Lower lobe of right lung (tissue), 2 donors: ENCODE measurements at places on chromosomes 6 and 20. TPM values are rescaled to one million over a fixed set of nuclear protein-coding genes. Genes with fewer than 3 reads are reported as not detected.

DNA sequence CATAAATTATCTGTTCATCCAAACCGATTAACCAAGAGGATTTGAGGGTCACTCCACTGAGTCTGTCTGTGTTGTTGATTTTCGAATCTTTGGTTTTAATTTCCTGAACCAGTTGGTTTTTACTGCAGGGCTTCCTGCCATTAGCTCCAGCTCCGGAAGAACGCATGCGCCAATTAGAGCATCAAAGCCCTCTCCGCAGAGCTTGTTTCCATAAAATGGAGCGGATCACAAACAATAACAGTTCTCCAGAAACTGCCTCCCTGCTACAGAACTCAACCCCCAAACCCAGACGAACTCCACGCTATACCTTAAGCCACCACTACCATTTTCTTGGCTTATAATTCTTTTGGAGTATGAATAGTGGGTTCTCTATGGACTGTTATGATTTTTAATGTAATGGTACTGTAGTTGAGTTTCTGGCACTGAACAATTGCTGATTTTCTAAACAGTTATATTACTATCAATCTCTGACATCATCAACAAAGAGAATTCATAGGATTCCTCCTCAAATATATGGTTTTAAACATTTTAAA, 13.8 kb downstream of the TFAP2A start:
- H3K36me3 ChIP-seq, result no peaks in the 10 kb centered on the region
- peaks cover 66% of the 10 kb centered on the region for H3K27me3 ChIP-seq
- no peak for DNase-seq
- peaks cover 11% of the 10 kb centered on the region for H3K4me1 ChIP-seq

GRCh38 chr6:144362042-144363018, 77.2 kb downstream of the UTRN start:
- no peak for DNase-seq
- H3K4me1 ChIP-seq, result peaks cover 67% of the 10 kb centered on the region
- H3K27ac ChIP-seq, result no peak overlapping the region
- no peak overlapping the region for H3K4me3 ChIP-seq
- no peaks in the 10 kb centered on the region for H3K27me3 ChIP-seq
- no peaks in the 10 kb centered on the region for H3K36me3 ChIP-seq

GRCh38 chr6:46293641-46294316, 123.0 kb upstream of the ENPP5 start:
- no peak overlapping the region for H3K27ac ChIP-seq
- no peaks in the 10 kb centered on the region for H3K4me1 ChIP-seq
- H3K27me3 ChIP-seq, result no peaks in the 10 kb centered on the region

DNA sequence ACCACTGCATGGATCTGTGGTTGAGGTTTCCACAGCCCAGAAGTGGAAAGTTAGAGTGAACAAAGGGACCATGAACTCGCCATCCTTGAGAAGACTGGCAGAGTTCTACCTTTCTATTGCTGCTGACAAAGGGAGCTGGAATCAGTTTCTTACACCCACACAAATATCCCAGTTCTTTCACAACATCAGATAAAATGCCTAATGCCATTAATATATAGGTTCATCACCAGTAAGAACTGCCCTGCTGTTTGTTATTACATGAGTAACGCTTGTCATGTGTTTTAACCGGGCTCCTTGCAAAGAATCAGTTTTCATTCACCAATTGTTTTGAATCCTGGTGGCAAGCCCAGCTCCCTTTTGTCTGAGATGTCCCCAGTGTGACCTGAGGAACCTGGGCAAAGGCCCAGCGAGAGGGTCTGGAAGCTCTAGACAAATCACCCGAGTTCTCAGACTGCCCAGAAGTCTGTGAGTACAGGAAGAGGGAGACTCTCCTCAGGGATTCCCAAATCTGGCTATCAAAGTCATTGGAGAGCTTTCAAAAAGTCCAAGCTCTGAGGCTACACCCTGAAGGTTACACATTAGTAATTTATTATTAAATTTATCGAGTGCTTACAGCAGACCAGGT, 7.5 kb upstream of the CD164 start:
- peak overlapping the region; percentile 41 for H3K27ac ChIP-seq
- no peaks in the 10 kb centered on the region for H3K27me3 ChIP-seq
- H3K36me3 ChIP-seq, result no peaks in the 10 kb centered on the region
- H3K4me3 ChIP-seq, result no peak overlapping the region

GRCh38 chr6:129577691-129578090, 132.3 kb downstream of the ARHGAP18 start:
- no peaks in the 10 kb centered on the region for H3K4me1 ChIP-seq
- no peaks in the 10 kb centered on the region for H3K27me3 ChIP-seq
- DNase-seq, result no peak
- no peak overlapping the region for H3K27ac ChIP-seq
- peaks cover 35% of the 10 kb centered on the region for H3K36me3 ChIP-seq
- H3K4me3 ChIP-seq, result no peak overlapping the region

DNA sequence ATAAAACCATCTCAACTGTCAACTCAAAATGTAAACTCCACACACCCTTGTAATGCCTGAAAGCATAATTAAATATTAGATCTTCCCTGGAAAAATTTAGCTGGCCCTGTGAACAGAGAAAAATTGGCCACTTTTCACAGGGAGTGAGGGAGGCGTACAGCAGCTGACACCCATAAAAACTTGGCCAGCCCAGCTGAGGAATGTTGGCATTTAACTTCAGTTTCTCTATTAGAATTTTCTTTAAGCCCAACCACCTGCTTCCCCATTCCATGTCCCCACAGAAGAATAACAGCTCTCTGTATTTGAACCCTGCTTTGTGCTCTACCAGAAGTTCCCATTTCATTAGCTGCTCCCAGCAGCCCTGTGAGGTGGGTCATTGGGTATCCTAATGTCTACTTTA, 41.0 kb downstream of the PKHD1 start:
- no peaks in the 10 kb centered on the region for H3K27me3 ChIP-seq
- no peak overlapping the region for H3K4me3 ChIP-seq
- H3K4me1 ChIP-seq, result no peaks in the 10 kb centered on the region
- H3K27ac ChIP-seq, result no peak overlapping the region
- H3K36me3 ChIP-seq, result no peaks in the 10 kb centered on the region

GRCh38 chr6:125586074-125586473, 163.4 kb upstream of the HEY2 start:
- no peak overlapping the region for H3K27ac ChIP-seq
- no peaks in the 10 kb centered on the region for H3K27me3 ChIP-seq
- H3K36me3 ChIP-seq, result no peaks in the 10 kb centered on the region
- no peak overlapping the region for H3K4me3 ChIP-seq

GRCh38 chr6:56407883-56408410, 160.6 kb upstream of the COL21A1 start:
- H3K4me1 ChIP-seq, result no peaks in the 10 kb centered on the region
- H3K27me3 ChIP-seq, result no peaks in the 10 kb centered on the region
- no peak overlapping the region for H3K27ac ChIP-seq
- no peak for DNase-seq

DNA sequence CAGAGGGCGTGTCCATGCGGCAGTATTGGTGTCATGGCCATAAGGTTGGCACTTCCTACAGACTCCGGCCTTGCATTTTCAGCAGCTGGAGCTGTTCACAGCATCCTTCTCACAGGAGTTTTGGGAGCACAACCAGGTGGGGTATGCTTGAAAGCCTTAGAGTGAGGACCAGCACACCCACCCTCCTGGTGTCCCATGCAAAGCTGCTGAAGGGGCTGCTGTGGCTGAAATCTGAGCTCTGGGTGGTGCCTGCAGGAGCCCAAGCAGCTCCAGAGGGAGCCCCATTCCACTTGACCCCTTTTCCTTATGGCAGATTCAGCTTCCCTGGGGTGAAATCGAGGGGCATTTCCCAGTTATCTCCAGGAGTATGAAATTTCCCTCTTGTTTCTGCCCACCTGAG, 74.0 kb upstream of the BHLHE23 start:
- H3K27me3 ChIP-seq, result peaks cover 38% of the 10 kb centered on the region
- DNase-seq, result no peak
- no peak overlapping the region for H3K4me3 ChIP-seq
- no peak overlapping the region for H3K27ac ChIP-seq
- no peaks in the 10 kb centered on the region for H3K4me1 ChIP-seq

- no peaks in the 10 kb centered on the region for H3K36me3 ChIP-seq
- H3K4me1 ChIP-seq, result peaks cover 7% of the 10 kb centered on the region
- no peak overlapping the region for H3K27ac ChIP-seq
- no peaks in the 10 kb centered on the region for H3K27me3 ChIP-seq
Measured at GRCh38 chr6:119024111-119024510, 54.4 kb downstream of the FAM184A start.

DNA sequence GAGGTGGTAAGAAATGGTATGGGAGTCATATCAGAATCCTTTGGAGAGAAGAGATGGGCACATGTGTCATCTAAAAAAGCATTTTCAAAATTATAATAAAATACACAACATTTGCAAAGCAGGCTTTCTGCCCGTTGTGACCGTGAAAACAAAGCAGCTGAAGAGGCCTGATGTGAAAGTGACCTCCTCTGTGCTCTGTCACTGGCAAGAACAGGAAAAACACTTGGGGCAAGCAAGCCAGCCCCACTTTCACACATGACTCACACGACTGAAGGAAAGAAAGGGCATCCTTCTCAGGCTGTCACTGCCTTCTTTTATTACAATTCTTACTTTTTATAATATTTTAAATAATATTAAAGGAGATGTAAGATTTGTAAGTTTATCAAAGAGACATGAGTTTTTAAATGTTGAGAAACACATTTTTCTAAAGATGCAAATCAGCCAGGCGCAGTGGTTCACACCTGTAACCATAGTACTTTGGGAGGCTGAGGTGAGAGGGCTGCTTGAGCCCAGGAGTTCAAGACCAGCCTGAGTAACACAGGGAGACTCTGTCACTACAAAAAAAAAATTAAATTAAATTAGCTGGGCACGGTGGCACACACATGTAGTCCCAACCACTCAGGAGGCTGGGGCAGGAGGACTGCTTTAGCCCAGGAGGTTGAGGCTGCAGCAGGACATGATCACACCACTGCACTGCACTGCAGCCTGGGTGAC, 143.7 kb downstream of the BTBD9 start:
- H3K27me3 ChIP-seq, result no peaks in the 10 kb centered on the region
- H3K4me3 ChIP-seq, result no peak overlapping the region
- H3K4me1 ChIP-seq, result peaks cover 3% of the 10 kb centered on the region

- H3K36me3 ChIP-seq, result peaks cover 45% of the 10 kb centered on the region
- no peak overlapping the region for H3K27ac ChIP-seq
- no peak overlapping the region for H3K4me3 ChIP-seq
- H3K4me1 ChIP-seq, result no peaks in the 10 kb centered on the region
- no peaks in the 10 kb centered on the region for H3K27me3 ChIP-seq
- DNase-seq, result no peak
Measured at GRCh38 chr6:144777249-144777648, 492.1 kb downstream of the UTRN start.

GRCh38 chr6:78614961-78615360, 252.4 kb upstream of the IRAK1BP1 start:
- H3K27ac ChIP-seq, result no peak overlapping the region
- no peaks in the 10 kb centered on the region for H3K4me1 ChIP-seq
- no peak for DNase-seq
- no peaks in the 10 kb centered on the region for H3K36me3 ChIP-seq
- no peaks in the 10 kb centered on the region for H3K27me3 ChIP-seq

GRCh38 chr20:23212011-23212410, 125.9 kb upstream of the CD93 start:
- H3K27me3 ChIP-seq, result no peaks in the 10 kb centered on the region
- no peak for DNase-seq
- no peaks in the 10 kb centered on the region for H3K36me3 ChIP-seq
- no peak overlapping the region for H3K27ac ChIP-seq

GRCh38 chr6:7868926-7869325, 41.7 kb downstream of the TXNDC5 start:
- no peak overlapping the region for H3K27ac ChIP-seq
- no peaks in the 10 kb centered on the region for H3K4me1 ChIP-seq
- DNase-seq, result no peak
- H3K27me3 ChIP-seq, result no peaks in the 10 kb centered on the region
- H3K4me3 ChIP-seq, result no peak overlapping the region

DNA sequence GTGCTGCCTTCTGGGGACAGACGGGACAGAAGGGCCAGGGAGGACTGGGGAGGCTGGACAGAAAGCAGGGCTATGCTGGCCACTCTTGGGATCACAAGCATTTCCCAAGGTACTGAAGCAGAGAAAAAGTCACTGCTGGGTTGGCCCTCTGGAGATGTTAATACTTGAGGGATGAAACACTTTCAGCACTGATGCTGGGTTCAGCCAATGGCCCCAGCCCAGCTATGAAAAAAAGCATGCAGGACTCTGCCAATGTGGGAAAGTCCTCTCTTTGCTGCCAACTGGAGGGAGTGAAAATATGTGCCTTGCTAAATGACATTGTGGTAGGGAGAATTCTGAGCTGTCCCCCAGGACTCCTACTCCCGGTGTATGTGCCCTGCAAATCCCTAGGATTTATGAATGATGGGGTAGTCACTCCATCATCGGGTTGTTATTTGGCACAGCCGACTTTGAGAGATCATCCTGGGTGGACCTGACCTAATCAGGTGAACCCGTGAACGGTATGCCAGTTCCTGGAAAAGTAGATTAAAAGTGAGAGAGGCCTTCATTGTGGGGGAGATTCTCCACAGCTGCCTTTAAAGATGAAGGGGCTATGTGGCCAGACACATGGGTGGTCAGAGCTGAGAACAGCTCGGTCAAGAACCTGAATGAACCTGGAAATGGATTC, 119.9 kb upstream of the TRAF3IP2 start:
- no peak for DNase-seq
- no peak overlapping the region for H3K4me3 ChIP-seq
- no peaks in the 10 kb centered on the region for H3K27me3 ChIP-seq
- no peaks in the 10 kb centered on the region for H3K36me3 ChIP-seq
- peaks cover 43% of the 10 kb centered on the region for H3K4me1 ChIP-seq

GRCh38 chr20:57450419-57450818, 59.2 kb downstream of the RBM38 start:
- peak; percentile 85 for DNase-seq
- peaks cover 23% of the 10 kb centered on the region for H3K4me1 ChIP-seq
- H3K36me3 ChIP-seq, result no peaks in the 10 kb centered on the region

DNA sequence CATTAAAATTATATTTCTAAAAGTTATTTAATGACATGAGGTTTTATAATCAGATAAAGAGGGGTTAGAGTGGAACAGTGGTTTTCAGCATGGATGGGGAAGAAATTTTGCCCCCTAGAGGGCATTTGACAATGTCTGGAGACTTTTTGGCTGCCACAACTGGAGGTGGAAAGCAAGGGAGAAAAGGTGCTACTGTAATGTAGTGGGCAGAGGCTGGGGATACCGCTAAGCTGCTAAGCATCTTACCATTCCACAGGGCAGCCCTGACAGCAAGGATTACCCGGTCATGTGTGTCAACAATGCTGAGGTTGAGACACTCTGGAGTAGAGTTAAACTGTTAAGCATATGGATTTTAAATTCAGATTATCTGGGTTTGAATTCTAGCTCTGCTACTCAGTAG, 52.9 kb upstream of the FABP7 start:
- no peaks in the 10 kb centered on the region for H3K36me3 ChIP-seq
- DNase-seq, result no peak
- H3K4me3 ChIP-seq, result no peak overlapping the region
- H3K27ac ChIP-seq, result no peak overlapping the region
- H3K27me3 ChIP-seq, result no peaks in the 10 kb centered on the region
- no peaks in the 10 kb centered on the region for H3K4me1 ChIP-seq

GRCh38 chr6:164694386-164694785, 615.0 kb downstream of the C6orf118 start:
- DNase-seq, result no peak
- no peak overlapping the region for H3K27ac ChIP-seq
- H3K4me1 ChIP-seq, result no peaks in the 10 kb centered on the region
- H3K27me3 ChIP-seq, result no peaks in the 10 kb centered on the region
- no peaks in the 10 kb centered on the region for H3K36me3 ChIP-seq
- no peak overlapping the region for H3K4me3 ChIP-seq

Gene RAB44
- 0.95 TPM for total RNA-seq

Gene ADTRP
- total RNA-seq, result 42.5 TPM

Gene PRSS16
- total RNA-seq, result 13.4 TPM

Gene USP49
- 3.9 TPM for total RNA-seq

Gene FERMT1
- total RNA-seq, result 1.4 TPM

Gene MYBL2
- total RNA-seq, result 1.7 TPM

Gene SCAND1
- 51.9 TPM for total RNA-seq

Gene SIM1
- not detected for total RNA-seq

Gene RBPJL
- total RNA-seq, result not detected

Gene TTLL9
- 5.9 TPM for total RNA-seq

Gene CPNE5
- total RNA-seq, result 2.4 TPM

Gene OCSTAMP
- total RNA-seq, result not detected
